ENCODE measurements at places on chromosomes 3 and 15.
A peak's percentile ranks its signal among the peaks of the same experiment; 100 is the strongest.

- DNase-seq, result no peak
Measured at GRCh38 chr3:195410546-195410945, 32.3 kb downstream of the ACAP2 start.

DNA sequence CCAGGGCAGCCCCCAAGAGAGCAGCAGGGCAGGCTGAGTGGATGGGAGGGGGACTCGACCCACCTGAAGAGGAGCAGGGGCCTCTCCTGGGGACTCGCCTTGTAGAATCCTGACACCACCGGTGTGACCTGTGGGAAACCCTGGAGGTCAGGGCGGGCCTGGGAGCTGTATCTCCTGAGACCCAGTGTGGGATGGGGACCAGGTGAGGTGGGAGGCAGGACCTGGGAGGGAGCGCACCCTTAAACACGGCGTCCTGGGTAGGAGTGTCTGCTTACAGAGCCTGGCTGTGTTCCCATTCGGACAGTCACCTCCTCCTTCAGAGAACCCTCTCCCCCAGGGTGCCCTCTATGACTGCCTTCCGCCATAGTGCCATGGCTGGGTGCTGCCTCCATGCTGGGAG lies 27.1 kb downstream of the C15orf39 start:
- no peak for DNase-seq

GRCh38 chr3:189394599-189395121 lies 222.9 kb downstream of the TPRG1 start:
- DNase-seq, result no peak

DNA sequence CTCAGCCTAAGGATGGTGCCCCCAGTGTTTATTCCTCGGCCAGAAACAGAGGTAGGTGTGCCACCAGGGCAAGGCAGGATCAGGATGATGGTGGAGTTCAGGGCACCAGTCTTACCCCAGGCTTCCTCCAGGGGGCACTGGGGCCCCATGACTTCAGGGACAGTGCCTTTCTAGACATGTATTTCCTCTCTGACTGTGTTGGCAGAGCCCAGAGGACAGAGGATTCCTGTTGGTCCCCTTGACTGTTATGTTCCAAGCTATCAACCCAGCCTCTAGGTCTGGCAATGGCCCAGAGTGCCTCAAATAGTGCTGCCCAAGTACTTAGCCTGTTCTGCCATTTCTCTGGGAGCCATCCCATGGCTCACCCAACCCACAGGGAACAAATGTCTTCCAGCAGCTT lies 2.8 kb downstream of the HEMK1 start:
- DNase-seq, result peak; percentile 71

DNA sequence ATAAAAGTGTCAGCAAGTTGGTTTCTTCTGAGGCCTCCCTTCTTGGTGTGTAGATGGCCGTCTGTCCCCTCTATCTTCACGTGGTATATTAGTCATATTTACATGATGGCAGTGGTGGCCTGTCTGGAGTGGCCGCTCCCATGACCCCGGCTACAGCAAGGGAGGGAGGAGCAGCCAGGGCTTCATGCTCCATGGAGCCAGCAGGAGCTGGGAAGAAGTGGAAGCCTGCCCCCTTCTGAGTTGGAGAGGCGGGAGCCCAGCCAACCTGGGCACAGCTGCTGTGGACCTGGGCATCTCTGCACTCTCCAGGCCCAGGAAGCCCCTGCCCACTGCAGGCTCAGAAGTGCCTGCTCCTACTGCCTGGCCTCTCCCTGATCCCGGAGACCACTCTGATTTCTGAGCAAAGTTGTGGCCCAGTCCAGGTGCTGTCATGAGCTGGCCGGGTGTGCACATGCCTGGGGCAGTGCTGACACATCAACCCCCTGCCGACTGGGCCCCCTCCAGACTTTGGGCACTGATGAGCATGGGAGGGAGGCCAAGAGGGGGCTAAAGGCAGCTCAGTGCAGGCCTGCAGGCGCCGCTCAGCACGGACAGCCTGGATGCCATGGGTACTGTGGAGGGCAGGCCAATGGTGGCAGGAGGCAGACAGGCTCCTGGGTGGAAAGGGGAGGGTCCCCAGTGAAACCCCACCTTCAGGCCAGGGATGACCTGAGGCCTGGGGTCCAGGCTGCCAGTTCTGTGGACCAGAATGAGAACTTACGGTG lies 84.8 kb downstream of the SERPINI1 start:
- no peak for DNase-seq

DNA sequence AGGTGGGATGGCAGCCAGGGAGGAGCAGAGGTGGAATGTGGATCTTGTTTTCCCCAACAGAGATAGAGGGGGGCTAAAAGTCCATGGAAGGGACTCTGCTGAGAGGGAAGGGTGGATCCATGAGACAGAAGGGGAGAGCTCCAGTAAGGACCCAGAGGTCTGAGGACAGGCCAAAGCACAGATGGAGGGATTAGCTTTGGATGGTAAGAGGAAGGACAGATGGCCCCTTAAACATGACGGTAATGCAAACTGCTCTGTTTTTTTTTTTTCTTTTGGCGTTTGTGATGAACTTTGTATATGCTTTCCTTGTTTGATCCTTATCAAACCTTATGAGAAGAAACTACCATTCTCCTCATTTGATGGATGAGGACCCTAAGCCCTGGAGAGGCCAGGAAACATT lies 96.2 kb downstream of the IGF1R start:
- DNase-seq, result no peak
